Activated T-helper 1 cell treated with anti-CD3 and anti-CD28 coated beads, Interleukin-2, amount 50 U/mL, for 16 hours (primary cell): ENCODE measurements at places on chromosomes 13 and 19.

- no peak for DNase-seq
Observed at GRCh38 chr19:47628078-47628771, 19.3 kb downstream of the BICRA start.

DNA sequence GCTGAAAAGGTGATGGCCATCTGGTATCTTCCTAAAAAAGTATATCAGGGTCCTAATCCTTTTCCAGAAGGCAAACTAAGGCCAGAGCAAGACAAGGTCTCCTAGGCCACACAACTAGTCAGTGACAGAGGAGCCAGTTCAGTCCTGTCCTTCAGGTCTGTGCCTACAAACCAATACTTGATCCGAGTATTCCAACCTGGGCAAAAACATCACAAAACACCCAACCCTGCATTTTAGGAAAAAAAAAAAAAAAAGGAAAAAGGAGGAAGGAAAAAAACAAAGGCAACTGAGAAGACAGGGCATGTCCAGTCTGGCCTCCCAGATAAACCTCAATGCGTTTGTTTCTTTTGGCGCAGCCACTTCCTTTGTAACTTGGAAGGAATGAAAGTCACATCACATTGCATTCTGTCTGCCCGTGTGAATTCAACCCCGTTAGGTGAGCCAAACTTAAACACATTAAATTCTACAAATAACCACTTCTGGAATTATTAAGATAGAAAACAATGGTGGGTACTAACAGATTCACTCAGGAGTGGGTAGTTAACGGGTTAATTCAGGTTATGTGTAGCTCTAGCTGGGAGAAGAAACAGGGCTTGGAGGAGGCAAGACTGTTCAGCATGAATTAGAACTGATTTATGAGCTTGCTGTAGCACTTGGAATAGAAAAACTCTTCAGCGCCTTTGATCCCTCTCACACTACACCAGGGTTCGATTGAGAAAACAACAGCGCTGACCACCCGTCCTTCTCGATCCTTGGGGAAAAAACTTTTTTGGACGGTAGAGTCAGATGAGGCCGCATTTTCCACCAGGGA is 43.0 kb upstream of the HNRNPA1L2 start:
- DNase-seq, result no peak

DNA sequence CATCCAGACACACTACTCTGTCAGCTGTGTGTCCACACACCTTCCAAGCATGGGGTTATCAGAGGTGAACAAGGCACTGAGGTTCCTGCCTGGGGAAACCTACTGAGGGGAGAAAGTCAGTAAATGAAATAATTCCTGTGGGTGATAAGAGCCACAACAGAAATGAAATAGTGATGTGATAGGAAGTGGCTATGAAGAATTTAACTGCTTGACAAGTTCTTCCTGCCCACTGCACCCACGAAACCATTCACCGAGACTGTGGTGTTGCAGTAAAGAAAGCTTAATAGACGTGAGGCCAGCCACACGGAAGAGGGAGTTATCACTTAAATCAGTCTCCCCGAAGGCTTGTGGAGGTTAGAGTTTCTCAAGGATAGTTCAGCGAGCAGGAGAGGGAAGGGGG is 353.1 kb downstream of the UQCRFS1 start:
- no peak for DNase-seq

GRCh38 chr13:108700422-108701170 is 71.2 kb downstream of the MYO16 start:
- DNase-seq, result no peak

- DNase-seq, result no peak
Observed at GRCh38 chr19:13835791-13836723, 40.8 kb downstream of the ZSWIM4 start.

DNA sequence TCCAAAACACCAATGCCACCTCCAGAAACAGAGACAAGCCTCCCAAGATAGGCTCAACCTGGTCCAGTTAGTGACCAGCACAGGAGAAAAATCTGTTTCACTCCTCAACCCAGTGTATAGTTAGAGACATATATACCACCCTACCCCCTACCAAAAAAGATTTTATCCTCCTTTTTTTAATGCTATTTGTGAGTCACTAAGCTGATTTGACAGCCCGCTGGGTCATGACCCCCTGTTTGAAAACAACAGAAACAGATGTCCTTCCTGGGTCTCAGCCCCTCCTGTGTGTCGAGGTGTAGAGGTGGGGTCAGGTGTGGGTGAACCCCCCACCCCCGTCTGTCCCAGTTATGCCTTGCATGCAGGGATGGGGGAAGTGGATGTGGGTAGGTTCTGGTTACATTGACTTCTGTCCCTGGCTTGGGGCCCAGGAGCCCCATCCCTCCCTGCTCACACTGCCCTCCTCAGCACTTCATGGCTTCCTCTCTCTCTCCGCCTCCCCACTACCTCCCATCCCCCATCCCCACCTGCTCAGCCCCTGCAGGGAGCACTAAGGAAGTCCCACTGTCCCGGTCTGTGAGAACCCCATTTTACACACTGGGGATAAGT is 14.0 kb upstream of the TOMM40 start:
- no peak for DNase-seq
